EL (cell line): ENCODE measurements at places on chromosomes 3 and 15.
A peak's percentile ranks its signal among the peaks of the same experiment; 100 is the strongest.

DNA sequence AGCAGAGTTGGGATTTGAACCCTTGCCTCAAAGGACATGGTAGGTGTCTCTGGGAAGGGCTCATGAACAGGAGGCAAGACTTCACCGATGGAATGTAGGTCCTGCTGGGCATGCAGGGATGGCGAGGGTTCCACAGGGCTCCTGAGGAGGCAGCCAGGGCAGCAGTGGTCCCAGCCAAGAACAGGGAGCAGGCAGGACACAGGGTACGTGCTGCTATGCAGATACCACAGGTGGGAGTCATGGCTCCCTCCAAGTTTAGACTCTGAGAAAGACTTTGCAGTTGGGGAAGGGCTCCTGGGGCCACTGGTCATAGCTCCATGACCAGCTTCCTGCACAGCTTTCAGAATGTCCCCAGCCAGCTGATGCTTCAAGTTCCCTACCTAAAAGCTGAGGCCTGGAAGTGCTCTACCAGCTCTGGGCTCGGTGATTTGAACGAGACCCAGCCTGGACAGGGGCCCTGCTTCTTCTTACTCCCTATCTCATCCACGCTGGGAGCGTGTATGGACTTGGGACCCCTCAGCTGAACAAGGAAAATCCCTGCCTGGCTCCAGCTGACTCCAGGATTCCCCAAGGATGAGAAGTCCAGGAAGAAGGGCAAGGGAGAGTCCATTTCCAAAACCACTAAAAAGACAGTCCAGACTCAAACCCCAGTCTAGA, 747 bp downstream of the MYL3 start:
- no peak for DNase-seq

- DNase-seq: no peak
Observed at GRCh38 chr15:64156652-64157331, 5.3 kb downstream of the SNX22 start.

DNA sequence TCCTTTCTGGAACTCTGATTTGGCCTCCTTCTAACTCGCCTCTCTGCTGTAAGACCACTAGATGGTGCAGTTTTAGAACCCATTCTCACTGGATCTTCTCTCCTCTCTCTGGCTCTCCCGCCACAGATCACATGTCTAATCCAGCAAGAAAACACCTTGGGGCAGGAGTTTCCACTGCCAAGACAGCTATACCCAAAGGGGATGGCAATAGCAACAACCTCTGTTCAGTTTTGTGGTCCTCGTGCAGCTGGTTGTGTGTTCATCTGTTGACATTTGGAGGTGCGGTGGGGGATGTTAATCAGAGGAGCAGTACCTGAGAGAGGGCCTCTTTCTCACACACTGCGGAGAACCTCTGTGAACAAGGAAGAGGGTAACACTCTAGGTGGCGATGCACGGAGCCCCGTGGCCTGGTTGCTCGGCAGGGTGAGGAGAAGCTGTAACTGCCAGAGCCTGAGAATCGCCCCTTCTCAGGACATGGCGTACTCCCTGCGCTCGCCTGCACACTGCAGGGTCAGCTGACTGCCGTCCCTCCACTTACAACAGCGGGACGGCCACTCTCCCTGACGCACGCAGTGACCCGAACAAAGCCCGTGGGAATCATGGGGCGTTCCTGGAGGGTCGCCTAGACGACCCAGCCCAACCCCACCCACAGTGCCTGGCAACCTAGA, at the start of gene TEX55:
Gene TEX55, plus strand, starts transcription at position 666 of the 668 bp plus-strand sequence. CDS start 25 bp downstream, outside the sequence.
- peak; percentile 59 for DNase-seq

- peak; percentile 3 for DNase-seq
Observed at GRCh38 chr3:189195302-189195701, 23.5 kb downstream of the TPRG1 start.

- peak; percentile 7 for DNase-seq
Observed at GRCh38 chr15:61951949-61952348, 108.3 kb downstream of the VPS13C start.

DNA sequence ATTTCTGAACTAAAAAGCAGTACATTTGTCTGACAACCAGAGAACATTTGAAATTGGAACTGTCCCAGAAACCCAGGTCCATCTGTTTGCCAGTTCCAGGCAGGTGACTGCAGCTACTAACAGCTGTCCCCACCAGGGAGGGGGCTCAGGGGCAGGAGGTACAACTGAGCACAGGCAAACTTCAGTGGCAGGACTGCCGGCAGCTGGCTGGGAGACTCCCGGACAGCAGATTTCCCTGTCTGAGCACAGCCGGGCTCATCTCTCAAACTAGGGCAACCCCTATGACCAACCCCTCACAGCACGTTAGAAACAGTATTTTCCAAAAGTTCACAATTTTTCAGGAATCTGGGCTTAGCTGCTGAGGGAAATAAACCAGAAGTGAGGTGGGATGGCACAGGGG, 88.8 kb downstream of the MEGF11 start:
- DNase-seq: no peak

GRCh38 chr3:105836533-105836932, 32.3 kb downstream of the CBLB start:
- DNase-seq: peak; percentile 77

- DNase-seq: no peak
Observed at GRCh38 chr15:76071806-76072205, 12.0 kb downstream of the TMEM266 start.

DNA sequence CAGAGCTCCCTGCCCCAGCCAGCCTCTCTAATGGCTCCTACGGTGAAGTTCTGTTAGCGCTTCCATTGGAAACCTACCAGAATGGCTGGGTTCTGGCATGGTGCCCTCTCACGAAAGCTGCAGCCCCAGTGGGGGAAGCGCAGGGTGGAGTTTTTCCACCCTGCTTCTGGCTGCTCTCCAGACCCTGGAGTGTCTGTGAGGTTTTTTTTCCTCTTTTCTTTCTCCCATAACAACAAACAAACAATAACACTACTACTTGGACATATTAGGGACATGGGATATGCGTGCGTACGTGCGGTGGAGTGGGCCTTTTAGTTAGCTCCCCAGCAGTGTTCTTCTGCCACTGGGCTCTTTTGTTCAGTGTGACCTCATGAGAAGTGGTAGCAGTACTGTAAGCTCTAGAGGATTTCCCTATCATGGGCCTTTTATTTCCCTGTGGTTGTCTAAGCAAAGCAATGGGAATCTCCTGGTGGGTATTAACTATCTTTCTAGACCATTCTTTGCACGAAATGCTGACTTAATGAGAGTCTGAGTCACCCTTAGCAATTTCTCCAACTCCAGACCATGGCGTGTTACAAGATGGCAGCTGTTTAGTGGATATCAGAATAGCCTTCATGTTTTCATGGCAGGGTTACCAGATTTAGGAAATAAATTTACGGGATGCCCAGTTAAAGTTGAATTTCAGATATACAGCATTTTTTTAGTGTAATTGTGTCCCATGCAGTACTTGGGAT, 161.9 kb downstream of the FNDC3B start:
- peak; percentile 79 for DNase-seq

DNA sequence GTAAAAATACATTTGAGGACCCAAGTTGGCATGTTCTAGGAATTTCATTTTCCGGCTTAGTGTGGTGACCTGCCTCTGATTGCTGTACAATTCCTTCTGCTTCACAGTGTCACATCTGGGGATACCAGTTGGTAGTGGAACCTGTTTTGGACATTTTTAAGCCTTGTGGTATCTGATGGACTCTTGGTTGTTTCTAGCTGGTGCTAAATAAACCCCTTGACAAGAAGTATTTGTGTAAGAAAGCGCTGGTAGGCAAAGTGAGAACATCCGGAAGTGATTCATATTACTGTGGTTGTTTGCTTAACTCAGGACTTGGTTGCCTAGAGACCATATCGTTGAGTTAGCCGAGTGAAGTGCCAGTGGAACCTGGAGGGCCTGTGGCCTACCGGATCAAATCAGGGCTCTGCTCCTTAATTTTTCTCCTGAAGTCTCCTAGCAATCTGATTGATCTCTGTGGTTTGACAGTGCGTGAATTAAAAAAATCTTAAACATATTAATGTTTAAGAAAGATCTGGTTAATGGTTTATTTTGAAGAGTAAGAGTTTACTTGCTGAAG, 12.8 kb downstream of the IQGAP1 start:
- DNase-seq: peak; percentile 93

DNA sequence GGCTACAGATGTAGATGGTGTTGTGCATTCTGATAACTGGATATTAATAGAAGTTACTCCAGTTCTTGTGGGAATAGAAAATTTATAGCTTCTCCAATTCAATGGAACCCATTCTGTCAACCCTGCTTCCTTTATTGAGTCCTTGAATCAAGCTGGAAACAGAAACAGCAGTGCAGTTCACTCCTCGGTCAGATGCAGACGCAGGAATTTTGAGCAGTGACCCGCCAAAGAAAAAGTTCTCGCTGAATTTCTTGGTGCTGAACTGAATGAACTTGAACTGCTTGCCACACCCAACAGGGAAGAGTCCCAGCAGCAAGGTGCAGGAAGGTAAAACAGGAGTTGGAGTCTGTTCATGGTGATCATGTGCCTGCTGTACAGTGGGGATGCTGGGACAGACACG, 10.3 kb downstream of the HRH1 start:
- no peak for DNase-seq

DNA sequence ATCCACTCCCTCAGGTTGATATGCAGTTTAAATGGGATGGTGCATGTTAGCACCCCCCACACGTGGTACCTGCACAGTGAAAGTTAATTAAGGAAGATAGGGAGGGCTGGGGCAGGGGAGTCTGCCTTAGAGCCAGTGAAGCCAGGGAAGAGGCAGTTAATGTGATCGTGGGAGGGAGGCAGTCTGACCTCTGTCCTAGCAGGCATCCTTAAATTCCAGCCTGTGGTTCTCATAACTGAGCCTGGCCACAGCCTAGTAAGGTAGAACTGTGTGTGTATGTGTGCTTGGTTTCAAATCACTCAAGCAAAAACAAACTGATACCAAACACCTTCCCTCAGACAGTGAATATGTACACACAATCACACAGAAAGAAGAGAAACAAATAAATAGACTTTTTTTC, 319.1 kb upstream of the TLE3 start:
- no peak for DNase-seq

DNA sequence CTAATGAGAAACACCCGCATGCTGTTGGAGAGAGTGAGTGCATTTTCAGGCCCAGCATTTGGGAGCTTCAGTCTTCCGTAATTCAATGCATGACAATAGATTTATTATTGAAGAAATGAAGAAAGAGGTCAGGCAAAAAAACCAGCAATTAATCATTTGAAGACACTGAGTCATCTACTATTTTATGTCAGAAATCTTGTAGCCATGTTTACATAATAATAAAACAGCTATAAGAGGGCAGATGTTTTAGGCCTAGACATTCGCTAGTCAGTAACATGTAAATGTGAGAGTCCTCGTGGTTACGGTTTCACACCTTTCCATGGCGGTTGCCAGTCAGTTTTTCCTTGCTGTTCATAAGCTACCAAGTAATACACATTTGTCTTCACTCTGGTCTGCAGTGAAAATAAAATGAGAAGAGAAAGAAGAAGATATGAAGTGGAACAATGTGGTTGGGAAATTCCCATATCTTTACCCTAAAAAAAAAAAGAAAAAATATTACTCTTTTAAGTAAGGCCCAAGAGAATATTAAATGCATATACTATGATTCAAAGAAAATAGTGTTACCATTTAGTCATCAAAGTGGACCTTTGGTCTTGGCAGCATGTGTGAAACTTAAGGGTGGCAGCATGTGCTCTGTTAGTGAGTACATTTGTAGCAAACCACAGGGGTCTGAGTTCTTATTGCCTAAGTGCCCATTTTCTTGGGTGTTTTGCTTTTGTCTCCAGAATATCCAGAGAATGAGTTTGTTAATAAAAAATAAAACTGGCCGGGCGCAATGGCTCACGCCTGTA, 140.5 kb upstream of the TBL1XR1 start:
- DNase-seq: peak; percentile 85

DNA sequence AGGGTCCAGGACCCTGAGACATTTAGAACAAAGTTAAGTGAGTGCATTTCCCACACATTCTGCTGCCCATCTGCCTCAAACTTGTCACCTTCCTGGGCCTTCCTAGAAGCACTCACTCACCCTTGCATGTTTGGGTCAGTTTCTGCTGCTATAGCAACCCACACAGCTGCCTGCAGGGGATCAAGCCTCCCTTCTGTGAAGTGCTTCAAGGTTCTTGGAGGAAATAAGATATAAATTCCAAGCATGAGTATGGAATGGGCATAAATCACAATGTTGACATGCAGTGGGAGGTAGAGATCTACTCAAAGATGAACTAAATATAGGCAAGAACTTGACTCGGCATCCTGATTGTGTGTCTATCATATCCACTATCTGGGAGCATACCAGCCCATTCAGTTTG, 140.4 kb downstream of the SLC9A9 start:
- DNase-seq: no peak

GRCh38 chr3:16432714-16433113, 80.8 kb downstream of the RFTN1 start:
- DNase-seq: no peak

DNA sequence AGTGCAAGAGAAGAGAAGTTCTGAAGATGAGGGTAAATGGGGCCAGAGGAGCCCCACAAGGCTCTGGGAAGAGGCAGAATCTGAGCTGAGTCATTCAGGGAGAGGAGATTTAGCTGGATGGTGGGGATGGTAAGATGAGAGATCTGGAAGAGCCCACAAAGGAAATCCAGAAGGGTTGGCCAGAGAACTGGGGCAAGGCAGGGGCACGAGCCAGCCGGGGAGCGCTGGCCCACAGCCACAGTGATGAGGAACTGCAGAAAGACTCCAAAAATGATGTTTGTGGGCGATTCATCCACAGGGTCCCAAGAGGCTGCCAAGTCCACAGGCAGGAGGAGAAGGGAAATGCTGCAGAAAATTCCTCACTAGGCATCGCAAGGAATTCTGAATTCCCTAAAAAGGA, 75.9 kb upstream of the ATP2B2 start:
- DNase-seq: no peak

GRCh38 chr3:48243886-48244285, 3.0 kb downstream of the ZNF589 start:
- no peak for DNase-seq

DNA sequence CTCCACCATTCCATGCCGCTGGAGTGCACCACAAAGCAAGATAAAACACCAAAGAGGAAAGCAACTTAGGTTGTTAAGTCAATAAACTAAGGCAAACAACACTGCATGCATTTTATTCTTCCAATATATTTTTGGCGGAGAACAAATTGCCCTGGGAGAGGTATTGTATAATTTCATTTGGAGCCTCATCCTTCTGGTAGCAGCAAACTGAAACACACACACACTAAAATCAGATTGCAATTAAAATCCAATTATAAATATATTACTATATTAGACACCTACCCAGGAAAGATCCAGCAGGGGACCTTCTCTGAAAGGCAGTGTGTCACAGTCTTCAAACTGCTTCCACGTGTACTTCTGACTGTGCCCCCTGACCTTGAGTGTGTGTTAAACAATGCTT, 102.3 kb downstream of the RORA start:
- no peak for DNase-seq

- peak; percentile 85 for DNase-seq
Observed at GRCh38 chr15:98070137-98070536, 109.6 kb downstream of the ARRDC4 start.

DNA sequence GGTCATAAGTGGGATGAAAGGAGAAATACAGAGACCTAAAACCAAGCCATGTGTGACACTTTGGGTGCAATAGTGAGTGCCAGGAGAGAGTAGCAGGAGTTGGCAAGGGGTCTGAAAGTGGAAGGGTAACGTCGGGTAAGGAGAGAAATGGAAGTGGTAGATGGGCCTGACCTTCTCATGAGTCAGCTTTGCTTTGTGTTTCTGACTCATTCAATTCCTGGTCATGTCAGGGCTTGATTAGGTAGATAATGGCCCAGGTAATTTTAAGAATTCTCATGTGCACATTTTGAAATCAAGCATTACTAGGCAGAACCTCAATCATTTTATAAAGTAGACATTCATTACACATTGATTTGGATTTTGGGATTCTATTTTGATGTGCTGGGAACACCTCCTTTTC, 262.5 kb downstream of the SOX2 start:
- no peak for DNase-seq

GRCh38 chr3:141266797-141267555, 35.4 kb downstream of the PXYLP1 start:
- no peak for DNase-seq

GRCh38 chr3:95752199-95752598, 1062.2 kb upstream of the EPHA6 start:
- DNase-seq: no peak
